Activated CD4-positive, alpha-beta T cell treated with anti-CD3 and anti-CD28 coated beads, Interleukin-2, Interleukin-6, amounts not matched to agents 100 ng/mL and 50 ng/mL, durations not matched to agents 16 hours and 8 hours (primary cell): ENCODE measurements at places on chromosomes 3 and 15.

DNA sequence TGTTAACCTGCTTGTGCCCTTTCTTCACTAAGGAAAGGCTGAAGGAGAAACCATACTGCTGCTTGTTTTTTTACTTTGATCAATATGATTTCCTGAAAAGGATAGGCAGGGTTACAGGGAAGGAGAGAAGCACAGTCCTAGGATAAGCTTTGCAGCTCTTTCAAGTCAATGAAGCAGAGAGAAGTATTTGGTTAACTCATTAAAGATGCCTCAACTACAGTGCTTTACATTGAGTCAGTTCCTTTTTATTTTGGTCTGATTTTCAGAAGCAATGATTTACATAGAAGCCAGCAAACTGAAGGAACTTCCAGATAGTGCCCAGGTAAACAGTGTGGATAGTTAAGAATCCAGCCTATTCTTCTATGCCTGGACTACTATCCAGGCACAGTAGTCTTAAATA is 64.8 kb downstream of the ARIH1 start:
- DNase-seq, result no peak

- no peak for DNase-seq
Observed at GRCh38 chr3:55480911-55481743, 6.0 kb downstream of the WNT5A start.

GRCh38 chr3:196339044-196339443 is 856 bp upstream of the TM4SF19 start:
- DNase-seq, result no peak

DNA sequence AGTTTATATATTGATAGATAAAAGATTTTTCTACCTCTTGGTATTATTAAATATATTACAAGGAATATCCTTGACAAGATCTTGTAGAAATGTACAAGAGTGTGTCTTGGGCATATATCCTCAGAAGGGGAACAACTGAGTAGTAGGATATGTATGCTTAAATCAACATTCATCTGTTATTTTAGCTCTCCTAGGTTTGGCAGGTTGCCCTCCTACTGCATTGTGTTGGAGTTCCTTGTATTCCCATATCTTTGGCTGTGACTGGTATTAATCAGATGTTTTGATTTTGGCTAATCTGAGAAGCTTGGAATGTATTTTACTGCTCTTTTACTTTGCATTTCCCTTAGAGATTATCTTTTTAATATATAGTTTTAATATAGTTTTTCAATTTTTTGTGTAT is 4.6 kb downstream of the MYRIP start:
- no peak for DNase-seq

GRCh38 chr3:126454025-126454424 is 21.7 kb downstream of the ZXDC start:
- no peak for DNase-seq

- no peak for DNase-seq
Observed at GRCh38 chr3:100537646-100538338, 45.4 kb downstream of the TMEM45A start.

DNA sequence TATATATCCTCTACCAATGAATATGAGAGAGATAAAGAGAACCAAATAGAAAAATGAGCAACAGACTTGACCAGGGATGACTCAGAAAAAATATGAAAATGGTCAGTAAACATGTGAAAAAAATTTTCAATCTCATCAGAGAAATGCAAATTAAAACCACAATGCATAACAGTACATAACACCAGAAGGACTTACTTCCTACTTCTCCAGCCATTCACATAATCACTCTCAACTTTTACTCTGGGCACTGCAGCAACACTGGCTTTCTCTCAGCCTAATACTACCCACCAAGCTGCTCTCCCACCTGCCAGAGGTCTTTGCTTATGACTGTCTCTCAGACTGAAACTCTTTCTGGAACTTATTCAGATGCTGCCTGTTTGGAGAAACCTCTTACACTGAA is 49.4 kb downstream of the DPH6 start:
- no peak for DNase-seq

DNA sequence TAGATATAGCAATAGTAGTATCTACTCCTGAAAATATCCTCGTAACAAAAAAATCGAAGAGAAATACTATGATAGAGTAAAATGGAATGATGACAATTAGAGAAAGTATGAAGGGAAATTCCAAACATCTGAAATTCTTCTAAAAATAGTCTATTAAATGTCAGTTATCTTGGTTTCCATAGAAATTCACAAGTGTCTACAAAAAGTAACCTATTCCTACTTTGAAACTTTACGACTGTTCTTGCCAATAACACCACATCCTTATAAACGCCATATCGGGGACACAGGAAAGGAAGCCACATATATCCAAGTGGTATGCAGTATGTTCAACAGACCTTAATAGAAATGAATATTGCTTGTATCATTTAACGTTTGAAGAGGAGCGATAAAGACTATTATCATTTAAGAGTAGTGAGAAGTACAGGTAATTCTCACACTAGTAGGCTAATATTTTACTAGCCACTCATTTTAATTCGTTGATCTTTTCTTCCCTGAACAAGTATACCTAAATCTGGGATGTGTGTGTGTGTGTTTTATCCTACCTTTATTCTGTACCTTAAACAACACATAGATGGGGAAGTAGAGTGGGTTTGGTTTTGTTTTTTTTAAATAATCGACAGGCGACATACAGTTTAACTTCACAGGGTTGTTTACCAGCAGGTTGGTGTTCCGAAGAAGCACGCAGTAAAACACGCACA is 1.2 kb downstream of the GPR176 start:
- no peak for DNase-seq

- DNase-seq, result no peak
Observed at GRCh38 chr3:94158512-94158911, 95.7 kb downstream of the NSUN3 start.

GRCh38 chr3:146313746-146314111 is 62.8 kb upstream of the PLSCR4 start:
- no peak for DNase-seq

GRCh38 chr15:71330638-71331162 is 215.4 kb downstream of the THSD4 start:
- DNase-seq, result no peak

DNA sequence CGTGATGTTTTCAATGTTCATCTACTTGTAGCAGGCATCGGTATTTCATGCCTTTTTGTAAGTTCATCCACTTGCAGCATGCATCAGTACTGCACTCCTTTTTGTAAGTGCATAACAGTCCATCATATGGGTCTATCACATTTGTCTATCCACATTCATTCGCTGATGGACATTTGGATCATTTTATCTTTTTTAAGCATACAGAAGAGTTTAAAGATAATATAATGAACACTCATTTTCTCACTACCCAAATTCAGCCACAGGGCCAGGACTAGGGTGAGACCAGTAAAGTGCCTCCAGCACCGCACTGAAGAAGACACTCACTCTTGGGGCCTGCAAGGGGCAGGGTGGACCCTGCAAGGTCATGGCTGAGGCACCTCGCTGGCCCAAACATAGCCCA is 309.6 kb downstream of the UACA start:
- no peak for DNase-seq

DNA sequence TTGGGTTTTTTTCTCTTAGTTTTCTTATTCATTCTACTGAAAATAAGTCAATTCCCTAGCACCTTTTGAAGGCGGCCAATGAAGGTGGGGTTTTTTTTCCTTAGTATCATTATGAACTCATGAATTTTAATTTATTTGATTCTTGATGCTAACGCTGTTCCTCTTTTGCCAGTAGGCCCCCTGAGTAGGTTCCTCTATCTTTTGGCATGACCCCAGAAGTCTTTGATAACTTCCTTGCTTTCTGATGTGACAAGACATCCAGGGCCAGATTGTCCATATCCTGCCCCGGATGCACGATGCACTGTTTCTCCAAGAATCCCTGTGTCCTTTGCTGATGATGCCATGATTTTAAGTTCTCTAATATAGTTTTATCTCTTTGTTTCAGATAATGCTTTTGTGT is 20.6 kb downstream of the LRRK1 start:
- no peak for DNase-seq

- no peak for DNase-seq
Observed at GRCh38 chr15:81244306-81244705, 47.6 kb downstream of the IL16 start.
